ENCODE measurements at places on chromosomes 2 and 18. TPM values are rescaled to one million over a fixed set of nuclear protein-coding genes. Genes with fewer than 3 reads are reported as not detected.

The MATN3 gene
- total RNA-seq, result 2.5 TPM

The LRP1B gene
- 20.7 TPM for total RNA-seq

The CRYGD gene
- not detected for total RNA-seq

DNA sequence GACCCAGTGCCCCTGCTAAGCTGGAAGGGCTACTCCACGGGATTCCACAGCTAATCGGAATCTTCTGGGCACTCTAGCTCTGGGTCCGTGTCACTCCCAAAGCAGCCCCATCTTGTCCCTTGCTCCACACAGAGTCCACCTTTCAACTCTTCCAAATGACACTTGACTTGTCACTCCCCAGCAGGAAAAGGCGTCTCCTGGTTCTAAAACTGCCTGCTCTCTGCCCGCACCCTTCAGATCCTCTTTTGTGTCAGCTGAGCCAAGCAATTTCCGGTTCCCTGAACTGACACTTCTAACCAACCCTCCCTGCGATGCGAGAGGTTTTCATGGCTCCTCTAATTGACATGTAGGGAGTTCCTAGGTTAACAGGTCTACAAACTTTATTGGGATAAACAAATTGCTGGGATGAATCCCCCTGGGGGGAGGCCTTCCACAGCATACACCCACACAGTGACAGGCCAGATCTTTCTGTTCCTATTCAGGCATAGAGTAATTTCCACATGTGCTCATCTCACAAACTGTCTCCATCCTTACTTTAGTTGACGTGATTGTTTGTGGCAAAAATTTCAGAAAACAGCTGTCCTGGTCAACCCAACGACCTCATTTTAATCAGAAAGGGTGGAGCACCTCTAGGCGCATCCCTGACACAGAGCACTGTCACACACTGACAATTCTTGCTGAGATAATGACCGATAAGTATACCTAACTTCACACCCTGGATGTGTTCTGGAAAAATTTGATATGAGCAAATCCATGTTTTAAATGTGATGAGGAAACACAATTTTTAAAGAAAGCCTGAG is 104.9 kb downstream of the RBMS1 start:
- ATAC-seq, result peak; percentile 35

GRCh38 chr2:62404913-62405312 is 101.1 kb downstream of the TMEM17 start:
- ATAC-seq, result no peak

GRCh38 chr2:24833821-24834732 is 40.9 kb downstream of the CENPO start:
- no peak for ATAC-seq

GRCh38 chr2:29011418-29012060 is 30.4 kb downstream of the TOGARAM2 start:
- peak; percentile 4 for ATAC-seq

DNA sequence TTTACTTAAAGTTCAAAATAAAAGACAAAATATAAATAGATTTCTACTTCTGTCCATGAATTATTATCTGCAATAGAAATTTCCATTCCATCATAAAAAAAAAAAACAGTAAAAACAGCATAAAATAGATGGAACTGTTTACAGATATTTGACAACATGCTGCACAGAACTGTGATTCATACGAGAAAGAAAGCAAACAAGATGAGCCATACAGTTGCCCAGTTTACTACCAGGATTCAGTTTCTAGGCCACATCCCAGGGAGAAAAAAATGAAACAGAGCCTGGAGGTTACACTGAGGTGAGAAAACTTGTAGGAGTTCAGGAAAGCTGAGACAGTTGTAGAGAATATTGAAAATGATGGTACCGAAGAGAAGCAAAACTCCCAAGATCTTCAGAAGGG is 1426.9 kb upstream of the ACVR2A start:
- ATAC-seq, result no peak

DNA sequence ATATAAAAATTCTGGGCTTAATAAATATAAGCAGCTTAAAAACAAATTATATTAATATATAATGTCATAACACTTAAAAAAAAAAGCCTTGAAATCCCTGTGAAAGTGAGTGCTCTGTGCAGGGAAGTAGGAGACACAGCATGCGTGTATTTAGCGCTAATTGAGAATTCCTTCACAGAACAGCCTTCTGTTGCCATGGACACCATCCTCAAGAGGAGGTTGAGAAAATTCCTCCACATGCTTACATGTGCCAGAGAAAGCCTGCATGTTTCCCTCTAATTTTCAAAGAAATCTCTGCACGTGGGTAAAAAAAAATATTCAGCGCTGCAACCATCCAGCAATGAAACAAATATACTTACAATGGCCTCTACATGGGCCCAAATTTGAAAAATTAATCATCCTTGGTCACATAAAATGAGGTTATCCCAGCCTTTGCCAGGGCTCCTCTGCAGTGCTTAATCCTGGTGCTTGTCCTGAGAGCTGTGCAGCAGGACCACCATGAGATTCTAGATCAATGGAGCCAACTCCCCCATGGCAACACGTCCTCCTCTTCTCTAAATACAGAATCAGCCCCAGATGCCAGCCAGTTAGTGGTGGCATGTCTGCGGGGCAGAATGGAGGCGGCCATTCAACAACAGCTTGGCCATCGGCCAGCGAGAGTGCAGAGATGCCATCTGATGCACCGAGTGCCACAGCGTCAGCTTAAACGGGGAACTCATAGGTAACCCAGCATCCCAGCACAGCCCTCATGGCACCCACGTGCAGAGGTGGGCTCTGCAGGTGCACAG is 228.0 kb downstream of the MYT1L start:
- no peak for ATAC-seq

DNA sequence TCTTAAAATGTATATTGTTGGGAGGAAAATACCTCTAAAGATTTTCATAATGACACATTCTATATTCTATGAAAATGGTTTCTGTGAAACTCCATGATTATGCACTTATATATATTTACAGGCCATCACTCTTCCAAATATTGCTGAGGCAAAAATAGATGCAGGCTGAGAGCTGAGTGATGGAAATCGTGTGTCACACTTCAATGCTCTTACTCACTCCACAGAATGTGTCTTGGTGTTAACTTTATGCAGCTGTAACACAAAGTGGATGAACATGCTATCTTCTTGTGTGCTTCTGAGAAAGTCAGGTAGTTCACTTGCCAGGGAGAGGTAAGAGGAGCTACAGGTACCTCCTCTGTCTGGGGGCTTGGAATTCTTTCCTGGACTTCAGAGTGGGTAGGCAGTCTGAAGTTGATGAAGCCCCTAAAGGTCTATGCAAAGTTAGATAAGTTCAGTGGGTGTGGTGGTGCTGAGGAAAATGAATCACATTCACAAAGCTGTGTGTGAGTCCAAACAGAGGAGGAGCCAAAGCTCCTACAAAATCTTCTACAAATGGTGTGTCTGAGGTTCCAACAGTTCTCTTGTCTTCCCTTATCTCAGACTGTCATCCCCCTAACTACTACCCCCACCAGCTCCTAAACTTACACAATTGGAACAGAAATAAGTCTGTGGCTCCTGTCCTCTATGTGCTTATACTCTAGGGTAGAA is 74.2 kb upstream of the ST6GAL2 start:
- no peak for ATAC-seq

DNA sequence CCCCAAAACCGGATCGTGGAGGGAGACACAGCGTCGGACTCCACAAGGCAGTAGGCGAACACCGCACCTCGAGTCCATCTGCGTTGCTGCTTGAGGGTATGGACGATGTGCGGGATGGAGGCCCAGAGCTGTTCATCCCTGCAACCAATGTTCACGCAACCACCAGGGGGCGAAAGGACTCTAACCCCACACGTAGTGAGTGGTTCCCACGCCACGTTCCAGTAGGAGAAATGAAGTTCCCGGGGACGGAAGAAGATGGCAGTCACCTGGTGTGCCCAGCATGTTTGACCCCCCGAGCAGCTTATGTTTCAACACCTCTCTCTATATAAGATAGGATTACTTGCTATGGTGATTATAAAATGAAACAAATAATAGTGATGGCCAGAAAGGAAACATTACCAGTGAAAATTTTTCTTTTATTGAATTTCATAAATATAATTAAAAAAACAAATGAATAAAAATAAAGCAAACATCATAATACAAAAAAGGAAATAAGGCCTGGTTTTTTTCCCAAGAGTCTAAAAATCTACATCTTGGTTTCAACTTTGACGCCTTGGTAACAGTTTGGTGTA is 184.3 kb downstream of the SH3BP4 start:
- peak; percentile 77 for ATAC-seq

DNA sequence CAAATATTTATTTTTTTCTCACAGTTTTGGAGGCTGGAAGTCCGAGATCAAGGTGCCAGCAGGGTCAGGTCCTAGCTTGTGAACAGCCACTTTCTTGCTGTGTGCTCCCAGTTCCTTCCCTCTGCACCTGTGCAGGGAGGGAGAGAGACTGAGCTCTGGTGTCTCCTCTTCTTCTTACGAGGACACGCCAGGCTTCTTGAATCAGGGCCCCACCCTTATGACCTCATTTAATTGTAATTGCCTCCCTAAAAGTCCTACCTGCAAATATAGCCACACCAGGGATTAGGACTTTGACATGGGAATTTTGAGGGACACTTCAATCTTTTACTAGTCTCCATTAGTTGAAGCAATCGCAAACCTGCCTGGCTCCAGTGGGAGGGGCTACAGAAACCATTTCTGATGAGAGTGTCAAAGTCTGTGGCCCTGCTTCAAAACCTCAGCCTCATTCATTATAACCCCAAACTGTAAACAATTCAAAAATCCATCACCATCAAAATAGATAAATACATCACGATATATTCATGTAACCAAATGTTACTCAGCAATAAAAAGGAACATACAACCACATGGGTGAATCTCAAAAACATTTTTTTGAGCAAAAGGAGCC is 18.2 kb upstream of the SEH1L start:
- no peak for ATAC-seq

- ATAC-seq, result no peak
These were observed 76.9 kb downstream of the LDAH start for GRCh38 chr2:20745924-20746555.

GRCh38 chr2:84716564-84716963 is 164.3 kb downstream of the TRABD2A start:
- ATAC-seq, result no peak

DNA sequence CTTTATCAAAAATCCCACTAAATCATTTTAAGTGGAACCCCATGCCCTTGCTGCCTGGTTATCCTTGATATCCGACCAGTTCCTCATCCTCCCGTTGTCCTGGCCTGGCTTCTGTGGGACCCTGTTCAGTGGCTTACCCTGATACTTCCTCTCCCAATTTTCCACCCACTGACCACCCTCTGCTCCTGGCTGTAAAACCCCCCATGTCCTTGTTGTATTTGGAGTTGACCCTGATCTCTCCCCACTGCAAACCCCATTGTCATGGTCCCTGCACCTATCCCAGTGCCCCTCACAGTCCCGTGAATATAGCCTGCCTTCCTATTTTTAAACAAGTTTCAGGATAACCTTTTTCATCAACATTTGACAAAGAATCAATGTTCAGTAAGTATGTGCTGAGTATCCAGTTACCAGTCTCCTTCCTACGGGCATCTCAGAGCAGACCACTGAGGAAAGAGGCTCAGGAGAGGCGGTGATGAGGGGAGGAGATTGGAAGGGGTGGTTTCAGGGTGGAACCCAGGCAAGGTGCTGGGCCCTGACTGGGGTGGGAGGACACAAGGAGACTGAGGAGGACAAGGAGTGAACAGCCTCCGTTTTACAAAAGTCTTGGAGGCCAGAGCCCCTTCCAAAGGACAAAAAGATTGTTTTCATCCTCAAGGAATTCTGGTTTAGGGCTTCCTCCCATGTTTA is 131.8 kb downstream of the PXDN start:
- ATAC-seq, result no peak

DNA sequence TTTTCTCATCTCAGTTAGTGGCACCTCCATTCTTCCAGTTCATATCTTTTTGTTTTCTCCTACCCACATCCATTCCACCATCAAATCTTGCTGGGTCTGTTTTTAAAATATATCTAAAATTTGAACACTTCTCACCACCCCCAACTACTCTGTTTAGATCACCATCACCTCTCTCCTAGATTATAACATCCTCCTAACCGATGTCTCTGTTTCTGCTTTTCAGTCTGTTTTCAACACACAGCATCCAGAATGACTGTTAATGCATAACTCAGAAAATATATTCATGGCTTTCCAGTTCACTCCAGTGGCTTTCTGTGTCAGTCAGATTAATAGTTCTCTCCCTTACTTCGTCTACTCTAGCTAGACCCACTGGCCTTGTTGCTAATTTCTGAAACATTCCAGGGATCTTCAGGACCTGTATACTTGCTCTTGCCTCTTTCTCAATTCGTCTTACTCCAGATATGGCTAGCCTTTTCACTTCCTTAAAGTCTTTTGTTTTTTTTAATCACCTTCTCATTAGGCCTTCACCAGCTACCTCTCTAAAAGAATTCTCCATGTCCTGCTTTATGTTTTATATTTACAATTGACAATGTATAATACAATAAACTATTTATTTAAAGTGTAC is 105.3 kb downstream of the COMMD1 start:
- no peak for ATAC-seq

GRCh38 chr2:10266133-10266620 is 36.5 kb upstream of the HPCAL1 start:
- no peak for ATAC-seq

DNA sequence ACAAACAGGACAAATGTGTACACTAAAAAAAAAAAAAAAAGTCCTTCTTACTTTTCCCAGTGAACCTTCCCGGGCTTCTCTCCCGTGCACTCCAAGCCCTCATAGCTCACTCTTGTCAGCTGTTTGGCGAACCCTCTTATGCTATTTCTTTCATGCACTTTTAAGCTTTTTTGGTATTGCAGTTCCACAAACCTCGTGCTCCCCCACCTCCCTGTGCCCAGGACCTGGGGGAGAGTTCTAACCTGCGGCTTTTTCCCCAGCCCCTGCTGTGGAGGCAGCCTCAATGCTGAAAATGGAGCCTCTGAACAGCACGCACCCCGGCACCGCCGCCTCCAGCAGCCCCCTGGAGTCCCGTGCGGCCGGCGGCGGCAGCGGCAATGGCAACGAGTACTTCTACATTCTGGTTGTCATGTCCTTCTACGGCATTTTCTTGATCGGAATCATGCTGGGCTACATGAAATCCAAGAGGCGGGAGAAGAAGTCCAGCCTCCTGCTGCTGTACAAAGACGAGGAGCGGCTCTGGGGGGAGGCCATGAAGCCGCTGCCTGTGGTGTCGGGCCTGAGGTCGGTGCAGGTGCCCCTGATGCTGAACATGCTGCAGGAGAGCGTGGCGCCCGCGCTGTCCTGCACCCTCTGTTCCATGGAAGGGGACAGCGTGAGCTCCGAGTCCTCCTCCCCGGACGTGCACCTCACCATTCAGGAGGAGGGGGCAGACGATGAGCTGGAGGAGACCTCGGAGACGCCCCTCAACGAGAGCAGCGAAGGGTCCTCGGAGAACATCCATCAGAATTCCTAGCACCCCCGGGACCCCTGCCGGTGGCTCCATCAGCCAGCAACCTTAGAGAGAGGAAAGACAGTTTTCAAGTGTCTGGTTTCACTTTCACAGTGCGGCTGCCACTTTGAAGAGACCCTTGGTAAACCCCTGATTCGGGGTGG is 826 bp downstream of the KCNE4 start:
- peak; percentile 18 for ATAC-seq

DNA sequence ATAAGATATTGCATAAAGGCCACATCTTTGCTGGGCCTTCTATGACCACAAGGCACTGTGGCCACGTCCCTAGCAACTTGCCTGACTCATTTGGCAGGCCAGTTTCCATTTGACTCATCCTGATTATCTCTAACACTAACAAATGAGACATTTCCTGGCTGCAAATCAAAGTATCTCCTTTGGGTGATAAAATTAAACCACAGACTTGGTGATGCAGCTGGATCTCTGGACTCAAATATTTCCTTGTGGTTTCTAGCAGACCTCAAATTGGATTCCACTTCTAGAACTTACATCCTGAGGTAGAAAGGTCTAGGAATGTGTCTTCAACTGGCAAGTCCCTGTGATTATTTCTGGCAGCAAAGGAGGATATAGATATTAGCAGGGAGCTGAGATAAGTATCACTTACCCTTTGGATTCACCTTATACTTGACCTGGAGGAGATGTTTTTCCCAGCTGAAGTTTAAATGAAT is 167.9 kb upstream of the NXPH2 start:
- ATAC-seq, result no peak
